ENCODE measurements at places on chromosomes 5 and 9.

DNA sequence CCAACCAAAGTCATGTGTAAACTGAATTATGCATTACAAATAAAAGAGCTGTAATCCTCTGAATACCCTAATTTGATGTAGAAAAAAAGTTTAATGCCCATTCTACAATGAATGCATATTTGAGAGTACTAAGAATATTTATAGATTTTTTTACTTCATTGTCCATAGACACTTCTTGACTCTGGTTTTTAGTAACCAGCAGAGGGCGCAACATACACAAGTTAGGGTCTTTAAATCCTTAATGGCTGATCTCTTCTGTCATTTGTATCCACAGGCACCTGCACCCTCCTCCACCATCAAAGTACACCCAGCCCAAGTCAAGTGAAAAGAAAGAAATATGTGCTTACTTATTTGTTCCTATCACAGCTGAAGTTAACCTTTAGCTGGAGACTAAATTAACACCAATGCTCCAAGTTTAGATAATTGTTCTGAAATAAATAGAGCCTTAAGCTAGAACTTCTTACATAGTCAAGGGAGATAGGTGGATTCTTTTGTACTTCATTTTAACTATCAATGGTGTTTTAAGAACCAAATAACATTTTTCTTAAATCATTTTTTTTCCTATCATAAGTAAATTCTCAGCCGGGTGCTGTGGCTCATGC is 524.2 kb upstream of the DAB2 start:
- no peak for DNase-seq

GRCh38 chr5:54646356-54647101 is 129.0 kb downstream of the SNX18 start:
- peak; percentile 72 for DNase-seq

- no peak for DNase-seq
Observed at GRCh38 chr5:105639511-105639910, 2031.2 kb downstream of the EFNA5 start.

- no peak for DNase-seq
Observed at GRCh38 chr5:73213566-73213998, 40.6 kb downstream of the TMEM174 start.

Measured in lower lobe of right lung (tissue), 2 donors.